ENCODE measurements at places on chromosomes 3 and 15.
A peak's percentile ranks its signal among the peaks of the same experiment; 100 is the strongest.

GRCh38 chr3:14460342-14461005 lies 58.1 kb downstream of the SLC6A6 start:
- DNase-seq, result peak; percentile 98

GRCh38 chr3:184417619-184418327 lies 37.9 kb downstream of the CHRD start:
- DNase-seq, result peak; percentile 61

- DNase-seq, result no peak
These were observed 6.7 kb downstream of the LPCAT4 start for GRCh38 chr15:34360298-34360697.

DNA sequence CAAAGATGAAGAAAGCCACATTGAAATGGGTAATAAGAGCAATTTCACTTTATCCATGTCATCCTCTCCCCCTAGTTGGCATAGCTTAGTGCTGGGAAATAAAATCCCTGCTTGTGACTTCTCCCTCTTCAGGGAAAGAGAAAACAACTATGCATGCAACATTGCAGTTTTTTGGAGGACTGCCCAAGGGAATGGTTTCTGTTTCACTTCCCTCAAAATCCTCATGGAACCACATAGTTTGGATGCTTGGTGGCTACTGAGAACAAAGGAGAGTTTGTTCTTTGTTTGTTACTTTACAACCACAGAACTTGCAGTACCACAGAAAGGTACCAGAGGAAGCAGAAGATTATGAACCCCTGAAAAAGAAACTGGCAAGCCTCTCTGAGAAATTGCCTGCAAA lies 384.6 kb upstream of the RORA start:
- DNase-seq, result peak; percentile 20

DNA sequence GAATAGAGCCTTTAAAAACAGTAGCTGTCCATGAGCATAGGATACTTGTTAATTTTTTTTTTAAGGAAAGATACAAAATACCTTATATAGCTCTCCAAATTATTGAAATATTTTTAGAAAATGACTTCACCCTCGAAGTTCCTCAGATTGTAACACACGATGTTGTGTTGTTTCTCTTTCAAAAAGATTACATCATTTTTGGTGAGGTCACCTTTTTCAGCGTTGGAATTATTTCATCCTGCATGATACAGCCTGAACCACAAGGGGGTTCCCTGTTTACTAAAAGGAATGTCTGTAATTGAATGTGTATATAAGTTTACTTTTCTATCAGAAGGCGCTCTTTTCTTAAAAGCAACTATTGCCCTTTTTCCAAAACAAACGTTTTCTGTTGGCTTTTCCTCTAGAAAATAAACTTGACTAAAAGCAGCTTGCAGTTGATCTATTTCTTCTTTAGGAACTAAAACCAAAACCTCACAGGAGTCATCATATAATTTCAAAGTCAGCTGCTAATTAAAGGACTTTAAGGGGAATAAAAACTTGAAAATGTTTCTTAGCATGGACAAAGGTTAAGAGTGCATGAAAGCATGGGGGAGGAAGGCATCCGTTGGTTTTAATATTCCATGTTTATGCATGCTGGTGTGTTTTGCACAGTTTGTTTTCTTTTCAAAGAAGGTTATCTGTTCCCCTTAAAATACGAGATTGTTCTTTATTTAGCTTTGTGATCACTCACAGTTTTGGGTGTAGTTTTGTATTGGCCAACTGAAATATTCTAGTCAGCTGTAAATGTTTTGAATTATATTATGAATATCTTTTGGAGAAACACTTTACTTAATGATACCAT lies 29.4 kb downstream of the LYSMD4 start:
- peak; percentile 89 for DNase-seq

DNA sequence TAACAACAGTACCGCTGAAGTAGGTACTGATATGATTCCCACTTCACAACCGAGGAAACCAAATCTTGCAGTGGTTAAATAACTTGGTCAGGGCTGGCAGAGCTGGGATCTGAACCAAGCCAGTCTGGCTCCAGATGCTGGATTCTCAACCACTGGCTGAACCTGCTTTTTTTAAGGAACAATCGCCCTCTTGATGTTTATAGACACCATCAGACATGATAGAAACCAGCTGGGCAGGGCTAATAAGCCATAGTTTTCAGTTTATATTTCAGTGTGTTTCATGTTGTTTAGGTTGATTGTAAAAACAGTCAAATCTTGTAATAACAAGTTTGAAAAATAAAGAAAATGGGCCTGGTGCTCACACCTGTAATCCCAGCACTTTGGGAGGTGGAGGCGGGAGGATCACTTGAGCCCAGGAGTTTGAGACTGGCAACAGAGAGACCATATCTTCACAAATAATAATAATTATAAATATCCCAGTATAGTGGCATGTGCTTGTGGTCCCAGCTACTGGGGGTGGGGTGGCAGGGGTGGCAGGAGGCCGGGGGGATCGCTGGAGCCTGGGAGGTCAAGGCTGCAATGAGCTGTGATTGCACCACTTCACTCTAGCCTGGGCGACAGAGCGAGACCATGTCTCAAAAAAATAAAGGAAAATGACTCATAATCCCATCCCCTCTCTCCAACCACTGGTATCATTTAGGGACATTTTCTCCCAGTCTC lies 36.7 kb downstream of the XYLB start:
- DNase-seq, result peak; percentile 4

DNA sequence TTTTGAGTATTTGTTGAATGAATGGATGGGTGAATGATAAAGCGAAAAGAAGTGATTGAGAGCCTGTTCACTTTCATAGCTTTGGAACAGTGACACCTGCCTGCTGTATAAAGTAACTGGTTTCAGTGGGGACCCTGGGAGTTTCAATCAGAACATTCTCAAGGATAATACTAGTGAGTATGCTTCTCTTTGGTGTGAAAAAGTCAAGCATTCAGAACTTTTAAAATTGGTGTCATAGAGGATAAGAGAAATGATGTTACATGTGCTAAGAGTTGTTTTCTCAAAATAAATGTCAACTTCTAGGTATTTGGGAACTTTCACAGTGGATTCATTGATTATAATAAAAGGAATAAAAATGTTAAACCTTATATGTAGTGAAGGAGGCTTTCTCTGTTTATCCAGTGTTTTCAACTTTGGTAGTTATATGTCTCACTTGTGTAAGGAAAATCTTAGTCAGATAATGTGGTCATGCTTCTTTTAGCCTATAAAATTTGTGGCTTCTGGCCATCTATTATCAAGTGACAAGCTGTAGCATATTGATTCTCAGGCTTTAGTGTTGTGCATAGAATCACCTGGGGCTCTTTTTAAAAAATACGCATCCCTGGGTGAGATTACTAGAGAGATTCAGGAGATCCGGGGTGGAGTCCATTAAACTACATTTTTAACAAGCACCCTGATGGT lies 11.9 kb downstream of the LRCH3 start:
- DNase-seq, result no peak
